Urothelium cell line (cell line): ENCODE measurements at places on chromosomes 6 and 20.

DNA sequence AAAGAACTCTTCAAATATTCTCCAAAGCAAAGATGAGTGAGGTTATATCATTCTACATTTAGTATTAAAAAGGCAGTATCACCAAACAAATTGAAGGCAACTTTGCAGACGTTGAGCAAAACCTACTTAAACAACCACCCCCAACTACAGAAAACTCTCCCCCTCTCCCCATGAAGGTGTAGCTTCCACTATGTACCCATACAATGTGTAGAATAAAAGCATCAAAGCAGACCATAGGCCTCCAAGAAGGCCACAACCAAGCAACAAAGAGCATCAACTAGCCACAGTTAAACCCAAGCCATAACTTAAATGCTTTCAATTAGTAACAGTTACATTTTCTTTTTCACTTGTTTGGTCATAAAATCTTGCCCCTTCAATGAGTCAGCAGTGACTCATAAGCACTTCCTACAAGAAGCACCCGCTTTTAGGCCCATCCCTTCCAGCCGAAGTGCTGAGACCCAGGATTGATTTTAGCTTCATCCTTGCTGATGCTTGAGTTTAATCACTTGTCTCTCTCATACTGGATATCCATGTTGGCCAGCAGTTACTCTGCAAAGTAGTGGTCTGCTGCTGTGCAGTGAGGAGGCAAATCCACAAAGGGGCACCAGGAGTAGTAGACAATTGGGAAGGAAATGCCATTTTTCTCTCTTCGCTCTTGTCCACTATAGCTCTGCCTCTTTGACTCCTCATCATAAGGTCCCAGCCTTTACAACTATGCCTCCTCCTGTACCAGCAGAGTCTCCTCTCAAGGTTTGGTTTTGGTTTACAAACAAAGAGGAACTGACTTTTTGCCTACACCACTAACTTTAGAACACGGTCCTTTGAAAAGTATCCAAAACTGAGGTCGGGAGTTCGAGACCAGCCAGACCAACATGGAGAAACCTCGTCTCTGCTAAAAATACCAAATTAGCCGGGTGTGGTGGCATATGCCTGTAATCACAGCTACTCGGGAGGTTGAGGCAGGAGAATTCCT is 8.4 kb upstream of the NUP153 start:
- peak; percentile 80 for DNase-seq

DNA sequence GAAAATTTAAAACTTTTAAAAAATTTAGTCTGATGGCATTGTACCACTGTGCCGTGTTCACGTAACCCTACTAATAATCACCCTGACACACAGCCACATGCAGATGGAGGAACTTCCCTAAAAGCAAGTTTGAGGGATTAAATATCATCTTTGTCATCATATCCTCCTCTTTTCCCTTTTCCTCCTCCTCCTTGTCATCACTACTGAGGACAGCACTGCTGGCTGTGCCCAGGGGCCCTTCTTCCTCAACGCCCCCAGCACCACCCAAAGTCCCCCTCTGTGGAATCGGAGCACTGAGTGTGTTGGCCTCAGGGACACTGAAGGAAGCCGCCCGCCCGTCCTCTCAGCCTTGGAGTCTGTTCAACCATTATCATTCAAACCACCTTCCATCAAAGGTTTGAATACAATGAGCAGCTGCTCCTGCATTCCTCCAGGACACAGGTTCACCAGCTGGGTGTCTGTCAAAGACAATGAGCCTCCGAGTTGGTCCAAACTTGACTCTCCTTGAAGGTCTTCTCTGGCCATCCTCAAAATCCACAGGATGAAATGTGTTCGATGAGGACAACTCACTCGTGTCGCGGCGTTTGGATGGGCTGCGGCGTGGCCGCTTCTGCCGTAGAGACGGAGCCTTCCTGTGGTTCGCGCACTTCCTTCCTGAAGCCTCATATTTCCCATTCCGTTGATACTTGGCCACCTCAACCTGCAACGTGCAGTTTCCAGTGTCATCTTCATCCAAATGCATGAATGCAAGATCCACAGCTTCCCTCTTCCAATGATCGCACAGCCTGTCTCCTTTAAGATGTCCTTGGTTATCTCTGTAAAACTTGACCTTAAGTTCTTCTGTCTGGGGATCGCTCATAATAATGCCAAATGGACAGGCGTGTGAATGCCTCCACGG is 23.3 kb downstream of the NQO2 start:
- DNase-seq: peak; percentile 22

DNA sequence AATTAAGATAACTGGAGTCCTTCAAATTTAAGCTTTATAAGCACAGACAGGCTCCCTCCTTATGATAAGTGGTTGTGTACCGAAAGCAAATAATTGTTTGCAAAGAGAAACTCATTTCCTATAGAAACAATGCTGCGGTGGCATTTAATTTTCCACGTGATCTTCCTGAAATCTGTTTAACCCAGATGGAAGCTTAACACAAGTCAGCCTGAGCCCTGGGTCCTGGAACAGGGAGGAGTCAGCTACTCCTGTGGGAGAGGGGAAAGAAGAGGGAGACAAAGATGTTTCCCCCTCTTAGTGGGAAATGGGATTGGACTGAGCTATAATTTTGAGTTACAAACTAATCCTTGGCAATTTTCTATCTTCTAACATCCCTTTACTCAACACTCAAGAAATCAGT is 136.5 kb downstream of the ELOVL4 start:
- DNase-seq: no peak

GRCh38 chr6:32178547-32179440 is 589 bp downstream of the RNF5 start:
- no peak for DNase-seq

- no peak for DNase-seq
These were observed 12.3 kb upstream of the SLCO4A1 start for GRCh38 chr20:62629864-62630470.

DNA sequence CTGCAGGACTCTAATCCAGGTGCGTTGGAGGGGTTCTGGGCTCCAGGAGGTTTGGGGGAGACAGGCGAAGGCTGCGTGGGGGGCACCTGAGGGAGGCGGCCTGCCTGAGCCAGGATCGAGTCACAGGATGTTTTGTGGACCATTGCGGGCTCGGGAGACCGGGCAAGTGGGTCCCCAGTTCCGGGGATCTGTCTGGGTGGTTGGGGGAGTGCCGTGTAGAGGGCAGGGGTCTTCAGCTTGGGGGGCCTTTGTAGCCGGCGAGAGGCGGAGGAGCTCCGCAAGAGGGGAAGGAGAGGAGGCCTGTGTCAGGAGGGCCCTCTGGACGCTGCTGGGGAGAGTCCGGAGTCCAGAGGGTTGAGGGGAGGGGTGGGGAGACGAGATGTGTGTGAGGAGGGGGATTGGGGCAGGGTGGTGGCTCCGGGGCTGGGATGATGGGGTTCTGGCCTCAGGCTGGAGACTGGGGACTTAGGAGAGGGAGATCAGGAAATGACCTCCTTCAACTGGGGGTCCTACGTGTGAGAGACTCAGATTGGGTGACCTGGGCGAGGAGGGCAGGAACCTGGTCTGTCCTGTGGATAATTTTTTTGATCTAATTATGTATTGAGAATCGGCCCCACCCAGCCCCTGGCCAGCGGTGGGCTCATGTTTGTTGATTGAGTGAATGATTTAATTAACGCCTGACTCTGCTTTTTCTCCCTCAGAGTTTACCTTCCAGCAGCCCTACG is 505 bp downstream of the SNAI1 start:
- no peak for DNase-seq

- DNase-seq: no peak
These were observed 7.5 kb downstream of the DIDO1 start for GRCh38 chr20:62918831-62919230.

DNA sequence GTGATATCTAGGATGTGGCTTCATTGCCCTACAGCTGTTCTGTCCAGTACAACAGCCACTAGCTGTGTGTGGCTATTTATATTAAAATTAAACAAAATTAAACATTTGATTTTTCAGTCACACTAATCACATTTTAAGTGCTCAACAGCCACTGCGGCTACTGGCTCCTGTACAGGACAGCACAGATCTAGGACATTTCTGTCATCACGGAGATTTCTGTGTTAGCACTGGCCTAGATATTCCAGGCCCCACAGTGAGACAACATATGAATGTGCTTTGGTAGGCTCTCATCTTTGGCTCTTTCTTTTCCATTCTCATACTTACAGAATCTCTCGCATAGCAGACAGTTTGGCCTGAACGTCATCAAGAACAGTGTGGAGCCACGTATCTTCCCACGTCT is 48.4 kb upstream of the ZBTB24 start:
- DNase-seq: no peak

DNA sequence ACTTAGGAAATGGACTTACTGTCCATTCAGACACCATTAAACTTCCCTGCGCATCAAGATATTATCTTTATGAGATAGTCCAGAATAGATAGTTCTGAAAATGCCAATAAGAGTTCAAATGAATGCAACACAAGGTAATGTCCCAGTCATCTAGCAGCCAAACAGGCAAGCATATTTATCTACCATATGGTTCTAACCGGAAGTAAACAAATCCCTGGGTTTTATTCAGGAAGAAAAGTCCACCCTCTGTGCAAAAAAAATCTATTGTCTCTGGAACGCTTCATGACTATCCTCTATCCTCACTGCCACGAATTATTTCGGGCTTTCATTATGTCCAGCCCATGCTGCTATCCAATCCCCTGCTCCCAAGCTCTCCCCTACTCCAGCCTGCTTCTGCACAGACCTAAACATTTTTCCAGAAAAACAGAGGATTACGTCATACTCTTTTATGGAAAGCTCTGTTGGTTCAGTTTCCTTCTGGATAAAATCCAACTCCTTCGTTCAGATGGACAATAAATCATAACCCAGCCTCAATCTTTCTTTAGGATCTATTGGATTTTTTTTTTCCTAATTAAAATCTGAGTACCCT is 11.4 kb downstream of the PPIL6 start:
- no peak for DNase-seq

GRCh38 chr6:57306273-57306672 is 11.2 kb upstream of the PRIM2 start:
- DNase-seq: no peak
